A549 (cell line): ENCODE measurements at places on chromosomes 3 and 15. TPM values are rescaled to one million over a fixed set of nuclear protein-coding genes. Genes with fewer than 3 reads are reported as not detected.

GRCh38 chr15:76912430-76912829 lies 7.3 kb upstream of the SCAPER start:
- no peak for DNase-seq

GRCh38 chr3:49489247-49489646 lies 19.2 kb downstream of the DAG1 start:
- no peak for DNase-seq

The UQCC5 gene
- polyA plus RNA-seq: 60.8 to 66.7 TPM (median 63.3 TPM) in 3 replicates

- DNase-seq: peak; percentile 80
Measured at GRCh38 chr15:88897456-88898194, 2.3 kb upstream of the HAPLN3 start.

The MCCC1 gene
- polyA plus RNA-seq: 10.3 to 11.9 TPM (median 11.8 TPM) in 3 replicates

GRCh38 chr3:108228286-108228685 lies 6.1 kb upstream of the IFT57 start:
- DNase-seq: no peak

DNA sequence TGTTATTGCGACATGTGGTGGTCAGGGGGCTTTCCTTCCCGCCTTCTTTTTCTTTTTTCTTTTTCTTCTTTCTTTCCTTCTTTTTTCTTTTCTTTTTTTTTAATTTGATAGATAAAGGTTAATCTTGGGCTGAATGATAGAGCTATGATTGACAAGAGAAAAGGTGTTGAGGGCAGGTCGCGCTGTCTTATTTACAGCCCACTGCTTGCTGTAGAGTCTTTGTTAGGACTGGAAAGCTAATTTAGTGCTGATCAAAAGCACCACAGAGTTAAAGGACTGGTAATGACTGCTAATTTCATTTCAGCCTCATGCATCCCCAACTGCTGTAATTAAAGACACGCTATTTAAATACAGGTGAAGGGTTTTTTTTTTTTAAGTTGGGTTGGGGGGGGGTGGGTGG lies 10.6 kb upstream of the SOX2 start:
- no peak for DNase-seq

- DNase-seq: no peak
Measured at GRCh38 chr3:73791356-73791755, 166.6 kb upstream of the PDZRN3 start.

GRCh38 chr3:79598594-79598993 lies 169.2 kb downstream of the ROBO1 start:
- no peak for DNase-seq

DNA sequence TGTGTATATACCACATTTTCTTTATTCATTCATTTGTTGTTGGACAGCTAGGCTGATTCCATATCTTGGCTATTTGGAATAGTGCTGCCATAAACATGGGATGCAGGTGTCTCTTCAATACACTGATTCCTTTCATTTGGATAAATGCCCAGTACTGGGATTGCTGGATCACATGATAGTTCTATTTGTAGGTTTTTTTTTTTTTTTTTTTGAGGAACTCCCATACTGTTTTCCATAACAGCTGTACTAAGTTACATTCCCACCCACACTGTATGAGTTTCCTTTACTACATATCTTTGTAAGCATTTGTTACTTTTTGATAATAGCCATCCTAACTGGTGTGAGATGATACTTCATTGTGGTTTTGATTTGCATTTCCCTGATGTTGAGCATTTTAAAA lies 437.7 kb downstream of the DIPK2A start:
- DNase-seq: no peak

GRCh38 chr3:2098398-2099027 lies at the start of gene CNTN4:
Gene CNTN4, plus strand, starts transcription at chr3:2098866.
- DNase-seq: peak; percentile 38

The SNTN gene
- not detected in 3 replicates for polyA plus RNA-seq

The CDCP1 gene
- polyA plus RNA-seq: 3.0 to 3.9 TPM (median 3.4 TPM) in 3 replicates

GRCh38 chr15:70219256-70219895 lies 121.7 kb upstream of the TLE3 start:
- no peak for DNase-seq

DNA sequence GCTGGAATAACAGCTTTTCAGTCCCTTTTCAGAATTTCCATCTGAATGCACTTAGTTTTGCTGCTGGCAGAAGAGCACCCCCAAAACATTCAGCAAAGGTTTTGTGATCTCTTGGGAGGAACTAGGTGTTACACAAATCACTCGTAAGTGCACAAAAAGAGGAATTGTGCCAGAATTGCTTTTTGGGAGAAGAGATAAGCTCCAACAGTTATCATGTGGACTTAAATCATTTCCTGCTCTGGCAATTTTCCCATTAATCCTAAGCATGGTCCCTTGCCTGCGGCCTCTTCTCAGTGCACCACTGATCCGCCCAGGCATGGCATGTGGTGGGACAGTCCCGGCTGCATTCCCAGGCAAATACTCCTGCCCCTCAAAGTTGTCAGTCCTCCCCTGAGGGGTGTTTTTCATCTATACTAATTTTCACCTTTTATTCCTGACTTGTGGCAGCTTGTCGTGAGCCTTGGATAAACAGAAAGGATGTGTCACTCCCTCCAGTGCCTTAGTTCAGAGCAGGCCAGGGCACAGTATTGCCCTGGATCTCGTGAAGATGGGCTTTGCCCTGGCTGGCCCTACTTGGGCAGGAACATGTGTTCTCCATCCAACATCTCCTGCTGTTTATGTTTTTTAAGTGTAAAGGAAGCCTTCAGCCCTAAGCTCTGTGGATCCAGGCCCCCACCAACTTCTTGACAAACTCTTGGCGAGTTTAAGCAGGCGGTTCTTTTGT lies 44.6 kb upstream of the VILL start:
- DNase-seq: peak; percentile 76

DNA sequence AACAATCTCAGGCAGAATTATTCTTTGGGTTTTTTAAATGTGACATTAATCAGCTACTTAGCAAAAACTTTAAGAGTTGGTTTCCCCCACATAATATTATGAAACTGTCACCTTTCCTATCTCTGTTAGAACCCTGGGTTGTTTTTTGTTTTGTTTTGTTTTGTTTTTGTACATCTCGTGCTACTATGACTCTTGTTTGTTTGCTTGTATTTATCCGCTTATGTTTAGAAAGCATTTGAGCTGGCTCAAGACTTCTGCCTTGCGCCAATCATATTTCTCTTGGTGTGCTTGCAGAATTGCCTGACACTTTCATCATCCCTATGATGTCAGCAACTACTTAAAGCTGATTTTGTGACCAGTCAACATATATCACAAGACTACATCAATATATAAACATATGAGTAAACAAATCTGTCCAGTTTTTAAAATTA lies 116.9 kb downstream of the DCLK3 start:
- peak; percentile 44 for DNase-seq

The EOMES gene
- 0.74 to 1.0 TPM (median 0.84 TPM) in 3 replicates for polyA plus RNA-seq

DNA sequence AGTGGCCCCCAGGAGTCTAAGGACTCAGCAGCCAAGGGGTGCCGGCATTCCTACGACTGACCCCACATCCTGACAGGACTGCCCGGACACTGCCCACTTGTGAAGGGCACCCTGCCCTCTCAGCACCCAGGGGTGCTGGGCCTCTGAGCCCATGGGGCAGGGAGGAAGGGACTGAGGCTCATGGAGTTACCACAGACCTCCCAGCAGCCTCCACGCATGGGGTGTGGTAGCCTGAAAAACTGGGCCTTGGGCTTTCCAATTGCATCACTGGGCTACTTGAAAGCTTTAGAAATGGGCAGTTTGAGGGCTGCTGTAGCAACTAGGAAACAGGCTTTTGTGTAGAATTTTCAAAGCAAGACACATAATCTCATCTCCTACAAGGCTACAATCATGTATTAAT lies 13.2 kb downstream of the TKT start:
- no peak for DNase-seq

The REC114 gene
- not detected in 3 replicates for polyA plus RNA-seq

The PLA2G4F gene
- polyA plus RNA-seq: not detected in 3 replicates

DNA sequence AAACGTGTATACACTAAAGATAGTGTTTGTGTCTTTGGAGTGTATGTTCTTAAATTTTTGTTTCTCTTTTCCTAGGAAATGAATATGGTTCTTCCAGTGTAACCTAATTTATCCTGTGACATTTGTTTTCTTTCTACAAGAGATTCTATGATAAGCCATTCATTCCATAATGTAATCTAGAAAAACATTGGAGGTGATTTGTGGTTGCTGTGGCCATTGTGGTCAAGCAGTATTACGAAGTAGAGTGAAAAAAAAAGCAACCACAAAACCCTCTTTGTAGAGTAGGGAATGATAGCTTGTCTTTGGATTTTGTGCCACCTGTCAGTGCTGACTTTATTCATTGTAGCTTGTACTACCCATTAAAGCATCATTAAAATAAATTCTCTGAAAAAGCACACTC lies 1209.6 kb downstream of the ZPLD1 start:
- no peak for DNase-seq

DNA sequence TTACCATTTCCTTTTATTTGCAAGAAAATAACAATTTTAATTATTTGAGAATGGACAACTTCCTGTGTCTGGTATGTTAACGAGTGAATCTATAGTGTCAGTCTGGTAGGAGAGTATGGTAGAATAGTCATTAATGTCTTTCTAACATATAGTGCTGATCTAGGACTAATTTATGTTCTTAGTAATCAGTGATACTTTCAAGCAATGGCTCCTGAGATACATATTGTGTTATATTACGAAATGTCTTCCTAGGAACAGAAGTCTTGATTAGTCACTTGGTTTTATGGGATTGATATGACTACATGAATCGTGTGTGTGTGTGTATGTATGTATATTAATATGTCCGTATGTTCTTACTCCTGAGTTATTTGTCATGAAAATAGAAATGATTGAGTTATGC lies 66.6 kb upstream of the PAQR5 start:
- DNase-seq: no peak

DNA sequence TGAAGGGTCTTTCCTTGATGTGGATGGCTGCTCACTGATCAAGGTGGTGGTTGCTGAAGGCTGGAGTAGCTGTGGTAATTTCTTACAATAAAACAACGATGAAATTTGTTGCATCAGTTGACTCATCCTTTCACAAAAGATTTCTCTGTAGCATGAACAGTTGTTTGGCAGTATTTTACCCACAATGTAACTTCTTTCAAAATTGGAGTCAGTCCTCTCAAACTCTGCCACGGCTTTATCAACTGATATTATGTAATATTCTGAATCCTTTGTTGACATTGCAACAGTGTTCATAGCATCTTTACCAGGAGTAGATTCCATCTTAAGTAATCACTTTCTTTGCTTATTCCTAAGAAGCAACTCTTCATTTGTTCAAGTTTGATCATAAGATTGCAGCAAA lies 252.6 kb downstream of the UBE2E2 start:
- DNase-seq: peak; percentile 14

- no peak for DNase-seq
Measured at GRCh38 chr3:46065294-46065705, 38.0 kb upstream of the XCR1 start.

DNA sequence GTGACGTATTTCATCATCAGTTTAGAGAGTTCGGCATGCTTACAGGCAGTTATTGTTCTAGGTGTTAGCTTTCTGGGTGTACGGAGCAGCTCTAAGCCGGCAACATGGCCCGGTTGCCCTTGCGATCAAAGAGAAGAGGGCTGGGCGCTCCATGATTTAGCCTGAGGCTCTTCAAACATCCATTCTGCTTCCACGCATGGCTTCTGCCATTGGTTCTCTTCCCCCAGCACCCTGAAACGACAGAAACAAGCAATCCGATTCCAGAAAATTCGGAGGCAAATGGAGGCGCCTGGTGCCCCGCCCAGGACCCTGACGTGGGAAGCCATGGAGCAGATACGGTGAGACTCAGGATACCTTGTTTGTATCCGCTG lies 574 bp downstream of the NGRN start:
- peak; percentile 72 for DNase-seq

GRCh38 chr3:57007521-57008460 lies 52.7 kb upstream of the SPATA12 start:
- DNase-seq: no peak
